ENCODE measurements at places on chromosomes 2 and 18.

- DNase-seq = no peak
Measured at GRCh38 chr2:33246432-33246831, 230.0 kb upstream of the RASGRP3 start.

GRCh38 chr18:27298214-27298804 is 113.2 kb upstream of the CHST9 start:
- DNase-seq = no peak

GRCh38 chr2:229087267-229087666 is 183.8 kb downstream of the PID1 start:
- no peak for DNase-seq

DNA sequence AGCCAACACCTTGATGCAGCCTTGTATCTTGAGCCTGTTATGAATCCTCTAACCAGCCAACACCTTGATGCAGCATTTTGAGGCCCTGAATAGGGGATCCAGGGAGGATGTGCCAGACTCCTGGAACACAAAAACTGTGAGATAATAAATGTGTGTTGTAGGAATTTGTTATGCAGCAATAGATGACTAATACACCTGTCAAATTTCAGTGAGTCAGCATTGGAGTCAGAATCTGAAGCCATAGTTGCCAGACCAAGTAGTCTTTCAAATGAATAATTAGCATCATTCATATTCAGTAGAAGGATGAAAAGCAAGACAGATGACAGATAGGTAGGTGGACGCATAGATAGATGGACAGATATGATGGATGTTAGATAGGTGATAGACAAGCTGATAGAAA is 942.5 kb upstream of the SLC39A10 start:
- DNase-seq = no peak

DNA sequence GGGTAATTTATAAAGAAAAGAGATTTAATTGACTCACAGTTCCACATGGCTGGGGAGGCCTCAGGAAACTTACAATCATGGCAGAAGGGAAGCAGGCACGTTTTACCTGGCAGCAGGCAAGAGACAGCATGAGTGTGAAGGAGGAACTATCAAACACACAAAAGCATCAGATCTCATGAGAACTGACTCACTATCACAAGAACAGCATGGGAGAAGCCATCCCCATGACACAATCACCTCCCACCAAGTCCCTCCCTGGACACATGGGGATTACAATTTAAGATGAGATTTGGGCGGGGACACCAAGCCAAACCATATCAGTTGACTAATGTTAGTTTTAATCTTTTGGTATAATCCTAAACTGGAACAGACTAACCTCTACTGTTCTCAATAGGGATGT is 49.1 kb upstream of the CPO start:
- no peak for DNase-seq

GRCh38 chr18:79566771-79567431 is 112.7 kb upstream of the CTDP1 start:
- no peak for DNase-seq

DNA sequence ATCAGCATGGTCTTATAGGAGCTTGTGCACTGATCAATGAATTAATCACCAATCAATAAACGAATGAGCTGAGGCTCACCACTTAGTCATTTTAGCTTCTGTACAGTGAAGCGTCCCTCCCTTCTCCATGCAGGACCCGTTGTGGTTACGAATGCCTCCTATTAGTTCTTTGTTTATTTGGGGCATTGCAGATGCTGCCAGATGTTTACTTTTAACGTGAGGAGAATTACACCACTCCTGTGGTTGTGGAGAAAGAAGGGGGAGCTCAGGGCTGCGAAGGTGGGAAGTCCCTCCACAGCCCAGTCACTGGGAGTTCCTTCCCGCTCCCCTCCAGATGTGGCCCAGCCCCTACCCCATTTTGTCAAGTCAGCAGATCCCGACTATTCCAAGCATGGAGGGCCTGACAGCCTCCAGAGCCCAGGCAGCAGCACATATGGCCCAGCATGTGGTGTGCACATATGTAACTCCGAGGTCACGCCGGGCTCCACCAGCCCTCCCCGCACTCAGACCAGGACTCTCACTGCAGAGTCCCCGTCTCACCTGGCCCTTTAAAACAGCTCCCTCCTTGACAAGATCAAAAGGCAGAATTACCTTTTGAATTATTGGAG is 20.9 kb downstream of the PKDCC start:
- DNase-seq = no peak

DNA sequence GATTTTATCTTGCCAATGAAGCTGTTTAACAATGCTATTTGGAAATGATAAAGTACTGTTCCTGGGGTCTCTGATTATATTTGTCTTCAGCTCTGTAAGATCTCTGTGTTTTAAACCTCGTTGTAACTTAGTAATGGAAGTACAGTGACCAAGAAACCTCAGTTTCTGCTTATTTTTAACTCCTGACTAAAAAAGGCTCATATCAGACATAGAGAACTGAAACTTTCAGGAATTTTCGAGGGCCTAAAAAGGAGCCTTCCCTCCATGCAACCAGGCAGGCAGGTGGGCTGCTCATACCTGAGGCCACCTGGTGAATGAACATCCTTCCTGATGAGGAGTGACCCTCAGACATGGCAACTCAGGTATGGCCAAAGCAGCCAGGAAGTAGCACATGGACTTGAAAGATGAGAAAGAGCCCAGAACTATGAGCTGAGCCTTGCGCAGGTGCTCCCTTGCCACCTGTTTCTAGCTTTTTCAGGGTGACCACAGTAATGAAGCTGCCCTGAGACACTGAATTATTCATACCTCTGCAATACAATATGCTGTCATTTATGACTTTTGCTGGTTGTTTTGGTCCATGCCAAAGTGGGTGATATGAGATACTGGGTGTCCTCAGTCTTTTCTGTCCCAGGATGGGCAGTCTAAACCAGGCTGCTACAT is 23.9 kb downstream of the MYO3B start:
- DNase-seq = no peak

DNA sequence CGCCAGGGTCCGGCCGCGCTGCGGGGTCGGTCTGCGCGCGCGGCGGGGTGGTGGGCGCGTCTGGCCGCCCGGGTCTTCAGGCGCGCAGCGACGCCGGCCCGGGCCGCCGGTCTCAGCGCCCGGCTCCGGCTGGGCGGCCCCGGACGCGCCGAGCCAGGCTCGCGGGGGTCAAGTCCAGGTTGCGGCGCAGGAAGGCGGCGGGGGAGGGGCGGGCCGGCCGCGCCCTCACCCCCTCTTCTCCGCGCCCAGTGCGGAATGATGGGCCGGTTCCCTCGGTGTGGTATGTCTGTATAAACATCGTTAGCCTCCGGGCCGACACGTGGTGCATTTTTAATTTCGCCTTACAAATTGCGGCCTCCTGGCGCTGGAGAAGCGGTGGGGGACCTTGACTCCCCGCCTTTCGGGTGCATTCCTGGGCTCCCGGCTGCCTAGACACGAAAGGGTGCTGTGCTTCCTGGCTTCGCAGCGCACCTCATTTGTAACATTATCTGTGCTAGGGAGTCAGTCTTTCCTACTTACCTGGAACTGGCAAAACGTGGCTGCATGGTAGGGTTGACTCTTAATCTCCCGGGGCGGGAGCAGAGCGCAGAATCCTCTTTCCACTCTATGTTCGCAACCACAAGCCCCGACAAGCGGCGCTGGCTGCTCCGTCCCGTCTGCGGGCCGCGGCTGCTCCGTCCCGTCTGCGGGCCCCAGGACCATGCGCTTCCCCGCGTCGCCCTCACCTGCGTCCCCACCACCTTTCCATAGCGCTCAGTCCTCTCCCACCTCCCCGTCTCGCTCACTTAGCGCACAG is 69.0 kb downstream of the CTAGE1 start:
- DNase-seq = no peak

DNA sequence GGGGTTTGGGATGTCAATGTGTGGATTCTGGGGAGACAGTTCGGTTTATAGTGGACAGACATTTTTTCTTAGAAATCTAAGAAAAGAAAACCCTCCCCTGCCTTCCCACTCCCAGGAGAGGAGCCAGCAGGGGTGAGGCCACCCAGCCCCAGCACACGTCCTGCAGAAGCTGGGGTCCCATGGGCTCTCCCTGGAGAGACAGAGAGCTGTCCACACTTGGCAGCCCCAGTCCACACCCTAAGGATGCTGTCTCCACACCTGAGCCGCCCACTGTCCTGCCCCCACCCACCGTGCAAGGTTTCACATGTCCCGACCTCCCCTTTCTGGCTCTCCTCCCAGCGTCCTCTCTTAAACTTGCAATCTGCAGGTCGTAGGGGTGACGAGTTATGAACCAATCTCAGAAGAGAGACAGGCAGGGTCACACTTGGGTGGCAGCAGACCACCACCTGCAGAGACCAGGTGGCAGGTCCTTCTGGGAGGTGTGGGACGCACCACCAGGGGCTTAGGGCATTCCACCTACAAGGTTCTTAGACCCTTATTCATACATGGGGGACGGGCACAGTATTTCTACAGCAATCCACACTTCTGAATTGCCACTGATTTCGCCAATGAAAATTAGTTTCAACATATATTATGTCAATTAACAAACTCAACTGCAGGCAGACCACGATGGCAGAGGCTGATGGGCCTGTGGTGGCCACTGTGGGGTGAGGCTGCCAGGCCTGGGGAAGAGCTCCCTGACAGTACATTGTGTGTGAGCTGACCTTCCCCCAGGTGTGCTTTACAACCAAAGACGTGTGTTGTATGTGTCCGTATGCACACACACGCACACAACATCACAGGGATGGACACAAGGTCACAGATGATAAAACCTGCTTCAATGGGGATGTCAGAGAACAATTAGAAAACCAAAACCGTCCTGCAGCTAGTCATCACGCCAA is 158.5 kb downstream of the TPO start:
- no peak for DNase-seq

DNA sequence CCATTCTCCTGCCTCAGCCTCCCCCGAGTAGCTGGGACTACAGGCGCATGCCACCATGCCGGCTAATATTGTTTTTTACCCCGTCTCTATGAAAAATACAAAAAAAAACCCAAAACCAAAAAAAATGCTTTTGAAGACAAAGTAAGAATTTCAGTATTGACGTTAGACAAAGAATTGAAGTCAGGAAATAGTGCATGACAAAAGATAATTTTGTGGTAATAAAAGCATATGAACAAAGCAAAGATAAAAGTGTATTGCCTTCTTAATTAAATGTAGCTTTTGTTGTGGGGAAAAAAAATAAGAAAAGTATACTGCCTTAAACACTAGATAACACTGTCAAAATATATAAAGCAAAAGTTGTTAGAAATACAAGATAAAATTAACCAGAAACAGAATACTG is 86.8 kb downstream of the ANKRD12 start:
- no peak for DNase-seq

GRCh38 chr2:171516793-171517192 is 5.5 kb upstream of the CYBRD1 start:
- DNase-seq = no peak

DNA sequence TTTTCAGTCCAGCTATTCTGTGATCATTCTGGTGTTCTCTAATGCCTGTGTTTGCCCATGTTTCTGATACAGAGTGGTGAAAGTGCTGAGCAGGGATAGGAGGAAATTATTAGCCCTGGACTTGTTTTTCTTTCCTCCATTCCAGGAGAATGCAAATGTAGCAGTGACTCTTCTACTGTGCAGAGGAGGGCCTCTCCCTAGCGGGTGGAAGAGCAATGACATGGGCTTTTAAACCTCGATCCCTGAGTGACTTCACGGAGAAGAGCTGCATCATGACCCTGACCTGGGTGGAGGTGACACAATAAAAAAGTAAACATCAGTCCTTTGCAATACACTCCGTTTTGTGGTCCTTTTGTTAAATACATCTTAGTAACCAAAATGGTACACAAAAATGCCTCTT is 68.0 kb upstream of the NETO1 start:
- DNase-seq = no peak

- no peak for DNase-seq
Measured at GRCh38 chr2:234867882-234868285, 83.9 kb upstream of the SH3BP4 start.

DNA sequence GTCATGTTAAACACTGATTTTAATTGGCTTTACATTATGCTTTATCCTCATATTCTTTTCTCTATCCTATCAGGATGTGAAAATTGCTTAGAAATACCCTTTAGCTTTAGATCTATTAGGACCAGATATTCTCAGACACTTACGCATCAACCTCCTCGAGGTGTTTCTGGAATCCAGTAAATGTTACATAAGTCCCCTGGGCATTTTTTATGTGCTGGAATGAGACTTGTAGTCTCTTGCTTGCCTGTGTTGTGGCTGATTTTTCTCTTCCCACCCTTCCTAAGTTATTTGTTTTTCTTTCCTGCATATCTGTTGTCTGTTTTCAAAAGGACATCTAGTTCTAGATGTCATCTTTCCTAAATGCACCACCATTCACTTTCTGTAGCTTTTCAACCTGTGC is 197.1 kb downstream of the CCDC85A start:
- no peak for DNase-seq

DNA sequence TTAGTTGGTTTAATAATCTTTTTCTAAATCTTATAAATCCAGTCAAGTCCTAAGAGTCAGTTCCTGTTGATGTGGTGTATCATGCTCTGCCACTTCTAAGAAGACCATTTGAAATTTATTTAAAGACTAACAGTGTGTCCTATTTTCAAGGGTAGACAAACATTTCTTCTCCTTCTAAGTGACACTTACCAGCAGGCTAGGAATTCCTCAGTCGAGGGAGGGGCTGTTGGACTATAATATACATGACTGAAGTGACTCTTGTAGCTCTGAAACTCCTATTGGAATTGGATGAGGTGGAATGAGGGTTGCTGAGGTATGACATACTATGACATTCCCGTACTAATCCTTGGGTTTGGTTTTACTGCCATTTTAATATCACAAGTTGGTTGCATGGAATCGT is 30.6 kb downstream of the ITGB6 start:
- DNase-seq = no peak

DNA sequence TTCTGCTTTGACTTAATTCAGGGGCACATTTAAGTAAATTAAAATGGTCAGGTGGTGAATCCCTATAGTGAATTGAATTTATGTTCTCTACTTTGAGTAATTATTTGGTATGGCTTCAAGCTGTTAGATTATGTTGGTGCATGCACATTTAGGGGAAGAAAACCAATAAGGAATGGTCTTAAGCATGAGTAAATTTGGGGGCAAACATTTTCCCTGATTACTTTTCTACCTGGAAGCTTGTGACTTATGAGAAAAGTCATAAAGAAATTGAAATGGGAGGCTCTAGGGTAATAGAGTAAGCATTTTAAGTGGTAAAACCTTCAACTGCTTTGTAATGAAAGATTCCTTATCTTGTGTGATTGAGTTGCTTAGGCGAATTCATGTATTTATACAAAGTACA is 112.5 kb downstream of the MYO1B start:
- no peak for DNase-seq

- no peak for DNase-seq
Measured at GRCh38 chr2:141555876-141556470, 574.8 kb downstream of the LRP1B start.

- no peak for DNase-seq
Measured at GRCh38 chr18:48843162-48843561, 107.6 kb downstream of the SMAD7 start.

- no peak for DNase-seq
Measured at GRCh38 chr18:58983260-58984155, 118.8 kb downstream of the ZNF532 start.

DNA sequence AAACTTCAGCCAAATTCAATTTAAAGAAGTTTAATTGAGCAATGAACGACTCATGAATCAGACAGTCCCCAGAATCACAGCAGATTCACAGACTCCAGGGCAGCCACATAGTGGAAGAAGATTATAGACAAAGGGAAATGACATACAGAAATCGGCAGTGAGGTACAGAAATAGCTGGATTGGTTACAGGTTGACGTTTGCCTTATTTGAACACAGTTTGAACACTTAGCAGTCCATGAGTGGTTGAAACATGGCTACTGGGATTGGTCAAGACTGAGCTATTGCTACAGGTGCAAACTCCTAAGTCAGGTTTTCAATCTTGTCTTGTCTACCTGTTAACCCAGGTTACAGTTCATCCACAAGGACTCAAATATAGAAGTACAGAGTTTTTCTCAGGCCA is 169.6 kb downstream of the DLGAP1 start:
- DNase-seq = no peak

GRCh38 chr2:52115750-52116149 is 1083.8 kb upstream of the NRXN1 start:
- DNase-seq = no peak
